ENCODE measurements at places on chromosomes 7 and 10. TPM values are rescaled to one million over a fixed set of nuclear protein-coding genes. Genes with fewer than 3 reads are reported as not detected.

- H3K4me3 ChIP-seq = no peak overlapping the region
- H3K36me3 ChIP-seq = no peaks in the 10 kb centered on the region
- DNase-seq = no peak
- H3K27me3 ChIP-seq = no peaks in the 10 kb centered on the region
- H3K4me1 ChIP-seq = no peaks in the 10 kb centered on the region
Observed at GRCh38 chr10:119737823-119738222, 12.0 kb downstream of the INPP5F start.

The SPDYE16 gene
- total RNA-seq = 0.73 TPM

DNA sequence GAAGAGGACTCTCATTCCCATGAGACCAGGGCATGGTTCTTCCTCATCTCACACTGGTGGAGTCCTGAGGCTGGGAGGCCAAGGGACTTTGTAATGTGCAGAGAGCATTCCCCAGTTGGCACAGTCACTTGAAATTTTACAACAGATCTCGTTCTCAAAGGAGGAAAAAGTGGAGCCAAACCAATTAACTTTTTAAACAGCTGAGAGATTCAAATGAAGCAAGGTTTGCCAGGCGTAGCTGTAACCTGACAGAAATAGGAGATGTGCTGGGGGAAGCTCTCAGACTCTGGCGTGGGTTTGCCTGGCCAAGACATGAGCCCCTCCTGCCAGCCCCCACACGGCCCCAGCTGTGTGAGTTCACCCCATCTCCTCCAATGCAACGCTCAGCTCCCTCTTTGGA is 12.0 kb upstream of the CPXM2 start:
- H3K27ac ChIP-seq = no peak overlapping the region
- no peak overlapping the region for H3K4me3 ChIP-seq
- no peaks in the 10 kb centered on the region for H3K27me3 ChIP-seq
- H3K36me3 ChIP-seq = no peaks in the 10 kb centered on the region
- no peaks in the 10 kb centered on the region for H3K4me1 ChIP-seq

DNA sequence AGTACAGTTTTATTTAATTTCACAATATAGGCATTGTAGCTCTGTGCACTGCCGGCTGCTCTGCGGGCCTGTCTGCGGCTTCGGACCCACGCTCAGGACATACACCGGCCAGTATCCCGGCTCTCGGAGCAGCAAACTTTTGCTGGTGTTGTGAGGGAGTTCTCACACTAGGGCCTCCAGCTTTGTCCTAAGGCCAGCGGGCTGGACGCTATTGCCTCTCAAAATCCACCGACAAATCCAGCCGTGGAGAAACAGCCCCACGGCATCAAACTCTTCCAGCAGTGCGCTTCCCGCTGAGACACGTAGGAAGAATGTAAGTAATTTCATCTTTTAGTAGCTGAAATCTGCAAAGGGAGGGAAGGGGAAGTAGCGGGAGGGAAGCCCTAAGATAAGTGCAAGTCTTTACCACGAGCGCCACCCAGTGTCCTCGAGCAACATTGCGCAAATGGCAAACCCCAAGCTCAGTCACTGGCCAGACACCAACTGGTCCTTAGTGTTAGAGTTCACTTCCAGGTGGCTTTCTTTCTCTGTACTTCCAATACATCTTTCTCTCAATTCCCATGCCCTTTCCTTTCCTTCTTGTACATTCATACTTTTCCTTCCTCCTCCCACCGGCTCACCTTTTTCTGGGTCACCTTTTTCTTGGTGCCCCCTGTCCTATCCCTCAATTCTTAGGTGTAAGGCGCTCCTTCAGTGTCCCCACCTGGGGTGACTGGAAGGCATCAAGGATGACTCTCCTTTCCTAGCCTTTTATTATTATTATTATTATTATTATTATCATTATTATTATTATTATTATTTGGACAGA is 3.0 kb upstream of the DLX5 start:
- H3K27me3 ChIP-seq = peaks cover 67% of the 10 kb centered on the region
- peak overlapping the region; percentile 39 for H3K4me3 ChIP-seq
- H3K4me1 ChIP-seq = peaks cover 11% of the 10 kb centered on the region
- peak; percentile 72 for DNase-seq
- no peak overlapping the region for H3K27ac ChIP-seq
- H3K36me3 ChIP-seq = no peaks in the 10 kb centered on the region

- peak overlapping the region; percentile 32 for H3K4me3 ChIP-seq
- DNase-seq = peak; percentile 58
- H3K27ac ChIP-seq = peak overlapping the region; percentile 73
Observed at GRCh38 chr10:61897671-61898434, 3.6 kb upstream of the ARID5B start.

DNA sequence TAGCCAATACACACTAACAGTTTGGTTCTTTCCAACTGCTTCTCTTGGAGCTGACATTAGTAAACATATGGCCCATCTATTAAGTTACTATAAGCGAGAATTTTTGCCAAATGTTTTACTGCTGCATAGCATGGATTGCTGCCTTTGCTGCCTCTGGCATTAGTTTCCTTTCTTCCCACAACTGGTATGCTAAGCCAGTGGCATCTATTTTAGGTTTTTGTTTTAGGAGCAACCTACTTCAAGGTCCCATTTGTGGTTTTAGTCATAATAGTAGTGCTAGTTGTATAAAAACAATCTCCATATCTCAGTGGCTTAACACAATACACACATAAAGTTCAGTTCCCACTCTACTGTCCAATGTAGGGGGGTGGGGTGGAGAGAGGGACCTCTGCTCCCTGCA is 25.9 kb upstream of the PANK1 start:
- H3K4me3 ChIP-seq = no peak overlapping the region
- H3K4me1 ChIP-seq = no peaks in the 10 kb centered on the region
- no peak for DNase-seq
- H3K27ac ChIP-seq = no peak overlapping the region
- no peaks in the 10 kb centered on the region for H3K27me3 ChIP-seq

The SFXN2 gene
- 4.9 TPM for total RNA-seq

Data from breast epithelium (tissue), 4 donors.